Foreskin fibroblast (primary cell): ENCODE measurements at places on chromosomes 16 and 17.

DNA sequence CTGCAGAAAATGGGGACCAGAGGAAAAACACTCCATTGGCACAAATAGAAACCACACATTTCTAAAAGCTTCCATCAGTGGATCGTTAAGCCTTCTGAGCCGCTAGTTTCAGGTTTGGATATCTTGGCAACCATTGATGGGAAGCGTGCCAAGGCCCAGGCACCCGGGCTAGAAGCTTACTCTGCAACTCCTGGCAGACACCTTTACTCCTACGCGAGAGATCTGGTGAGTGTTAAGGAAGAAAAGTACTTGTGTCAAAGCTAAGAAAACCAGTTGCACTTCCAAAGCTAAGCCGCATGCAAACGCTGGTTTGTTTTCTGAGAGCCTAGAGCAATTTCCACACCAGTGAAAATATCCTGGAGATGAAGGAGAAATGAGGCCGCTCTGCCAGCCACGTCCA is 472.4 kb downstream of the PMP22 start:
- DNase-seq, result no peak

DNA sequence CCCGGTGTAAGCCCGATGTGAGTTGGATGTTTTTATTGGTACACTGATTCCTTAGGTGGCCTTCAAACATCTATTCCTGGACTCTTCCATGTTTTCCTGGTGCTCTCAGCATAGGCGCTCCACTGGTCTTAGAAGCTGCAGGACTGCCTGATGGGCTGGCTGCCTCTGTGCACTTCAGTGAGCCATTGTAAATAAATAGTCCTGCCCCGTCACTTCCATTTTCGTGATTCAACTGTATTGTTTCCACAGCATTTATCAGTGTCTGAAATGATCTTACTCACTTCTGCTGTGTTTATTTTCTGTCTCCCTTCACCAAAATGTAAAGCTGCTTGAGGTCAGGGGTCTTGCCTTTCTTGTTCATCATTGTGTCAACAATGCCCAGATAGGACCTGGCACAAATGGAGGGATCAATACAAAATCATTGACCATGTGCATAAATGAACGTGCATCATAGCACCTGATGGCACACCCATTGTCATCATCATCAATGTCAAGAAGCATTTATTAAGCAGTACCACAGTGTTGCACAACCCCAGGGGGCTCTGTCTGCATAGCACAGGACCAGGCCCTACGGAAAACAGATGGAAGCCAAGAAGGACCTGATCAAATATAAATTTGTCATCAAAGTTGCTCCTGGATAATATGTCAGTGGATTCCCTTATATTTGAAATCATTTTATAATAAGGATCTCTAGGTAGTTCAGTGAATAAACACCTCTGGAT is 66.6 kb upstream of the CPHXL start:
- no peak for DNase-seq

DNA sequence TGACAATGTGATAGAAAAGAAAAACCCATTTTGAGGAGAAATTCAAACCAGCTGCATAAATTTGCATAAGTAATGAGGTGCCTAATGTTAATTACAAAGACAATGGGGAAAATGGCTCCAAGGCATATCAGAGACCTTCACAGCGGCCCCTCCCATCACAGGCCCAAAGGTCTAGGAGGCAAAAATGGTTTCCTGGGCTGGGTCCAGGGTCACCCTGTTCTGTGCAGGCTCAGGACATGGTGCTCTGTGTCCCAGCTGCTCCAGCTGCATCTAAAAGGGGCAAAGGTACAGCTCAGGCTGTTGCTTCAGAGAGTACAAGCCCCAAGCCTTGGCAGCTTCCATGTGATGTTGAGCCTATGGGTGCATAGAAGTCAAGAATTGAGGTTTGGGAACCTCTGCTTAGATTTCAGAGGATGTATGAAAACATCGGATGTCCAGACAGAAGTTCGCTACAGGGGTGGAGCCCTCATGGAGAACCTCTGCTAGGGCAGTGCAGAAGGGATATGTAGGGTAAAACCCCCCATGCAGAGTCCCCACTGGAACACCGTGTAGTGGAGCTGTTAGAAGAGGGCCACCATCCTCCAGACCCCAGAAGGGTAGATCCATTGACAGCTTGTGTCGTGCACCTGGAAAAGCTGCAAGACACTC is 40.6 kb downstream of the IKZF3 start:
- no peak for DNase-seq

DNA sequence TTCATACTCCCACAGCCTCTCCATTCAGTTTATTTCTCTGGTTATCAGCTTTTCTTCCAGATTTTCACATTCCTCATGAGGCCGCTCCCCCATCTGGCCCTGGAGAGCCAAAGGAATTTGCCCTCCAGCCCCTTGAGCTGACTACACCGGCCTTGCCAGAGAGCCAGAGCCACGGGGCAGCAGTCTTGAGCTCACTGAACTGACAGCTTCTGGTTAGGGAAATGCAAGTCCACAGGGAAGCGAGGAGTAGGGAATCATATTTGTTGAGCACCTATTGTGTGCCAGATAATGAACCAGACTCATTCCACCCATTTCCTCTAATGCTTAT is 102.4 kb downstream of the ABCC12 start:
- DNase-seq, result peak; percentile 80

- no peak for DNase-seq
These were observed 276.9 kb upstream of the TOM1L1 start for GRCh38 chr17:54623746-54624145.

DNA sequence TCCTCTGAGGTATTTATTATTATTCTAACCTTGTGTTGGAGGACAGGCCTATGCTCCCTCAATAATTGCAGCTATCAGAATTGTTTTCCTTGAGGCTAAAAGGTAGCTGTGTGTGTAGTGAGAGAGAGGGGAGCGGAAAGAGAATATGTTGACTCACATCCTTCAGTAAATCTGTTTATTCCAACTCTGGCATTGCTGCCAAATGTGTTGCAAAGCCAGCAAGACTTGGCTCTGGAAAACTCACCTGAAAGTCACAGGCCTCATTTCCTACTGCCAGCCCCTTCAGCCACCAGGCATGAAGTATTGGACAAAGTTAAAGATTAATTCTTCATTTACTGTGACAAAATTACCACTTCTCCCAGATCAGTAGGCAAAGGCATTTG is 9.6 kb downstream of the CA10 start:
- no peak for DNase-seq

- no peak for DNase-seq
These were observed 322.4 kb downstream of the GRIN2A start for GRCh38 chr16:9859701-9860327.

GRCh38 chr17:74051348-74051747 is 152.1 kb upstream of the RPL38 start:
- no peak for DNase-seq

DNA sequence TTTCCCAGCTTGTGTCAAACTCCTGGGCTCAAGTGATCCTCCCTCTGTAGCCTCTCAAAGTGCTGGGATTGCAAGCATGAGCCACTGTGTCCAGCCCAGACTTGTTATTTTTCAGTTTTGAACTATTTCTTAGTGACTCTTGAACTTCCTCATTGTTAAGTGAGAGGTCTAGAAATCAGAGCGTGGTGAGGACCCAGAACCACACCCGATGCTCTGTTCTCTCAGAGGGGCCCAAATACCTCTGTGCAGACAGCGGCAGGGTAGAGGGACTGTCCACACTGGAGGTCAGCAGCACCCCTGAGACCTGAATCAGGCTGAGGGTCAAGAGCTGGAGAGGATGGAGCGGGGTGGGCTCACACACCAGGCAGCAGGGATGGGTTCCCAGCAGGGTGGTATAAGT is 47.7 kb upstream of the MEAK7 start:
- no peak for DNase-seq

DNA sequence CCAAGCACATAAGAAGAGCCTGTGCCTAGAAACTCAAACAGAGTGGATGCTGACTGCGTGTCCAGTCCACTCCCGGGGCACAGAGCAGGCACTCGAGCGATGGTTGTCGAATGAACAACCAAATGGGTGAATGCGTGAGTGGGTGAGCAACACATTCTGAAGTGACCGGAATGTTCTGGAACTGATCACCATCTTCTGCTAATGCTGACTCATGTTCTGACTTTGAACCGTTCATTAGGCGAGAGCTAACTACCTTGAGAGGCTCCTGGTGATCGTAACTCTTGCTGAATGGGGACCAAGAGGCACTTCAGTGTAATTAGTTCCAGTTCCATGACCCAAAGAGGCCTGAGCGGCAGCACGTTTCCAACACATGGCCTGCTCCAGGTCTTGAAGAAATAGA is 37.9 kb downstream of the IRF8 start:
- DNase-seq, result peak; percentile 21

DNA sequence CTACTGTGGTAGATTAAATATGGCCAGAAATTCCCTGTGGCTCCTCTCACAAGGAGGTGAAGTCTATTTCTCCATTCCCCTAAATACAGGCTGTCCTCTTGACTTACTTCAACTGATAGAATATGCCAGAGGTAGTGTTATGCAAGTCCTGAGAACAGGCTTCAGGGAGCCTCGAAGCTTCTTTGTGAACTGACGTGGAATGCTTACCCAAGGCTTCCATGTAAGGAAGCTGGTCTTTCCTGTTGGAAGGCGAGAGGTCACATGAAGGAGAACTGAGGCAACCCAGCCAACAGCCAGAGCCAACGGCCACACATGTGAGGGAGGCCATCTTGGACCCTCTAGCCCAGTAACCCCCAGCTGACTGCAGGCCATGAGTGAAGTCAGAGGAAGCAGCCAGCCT is 267.9 kb downstream of the MRTFB start:
- DNase-seq, result no peak

- peak; percentile 18 for DNase-seq
These were observed 60.4 kb downstream of the NOG start for GRCh38 chr17:56653877-56654276.

DNA sequence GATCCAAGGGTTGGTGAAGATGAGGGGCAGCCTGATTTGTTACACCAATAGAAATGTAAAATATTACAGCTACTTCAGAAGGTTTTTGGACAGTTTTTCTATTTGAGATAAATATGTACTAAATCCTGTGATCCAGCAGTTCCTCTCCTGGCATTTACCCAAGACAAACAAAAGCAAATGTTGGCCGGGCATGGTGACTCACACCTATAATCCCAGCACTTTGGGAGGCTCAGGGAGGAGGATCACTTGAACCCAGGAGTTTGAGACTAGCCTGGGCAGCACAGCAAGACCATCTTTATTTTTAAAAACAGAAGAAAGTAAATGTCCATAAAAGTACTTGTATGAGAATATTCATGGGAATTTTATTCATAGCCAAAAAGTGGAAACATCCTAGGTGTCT is 64.8 kb upstream of the MRC2 start:
- peak; percentile 58 for DNase-seq

DNA sequence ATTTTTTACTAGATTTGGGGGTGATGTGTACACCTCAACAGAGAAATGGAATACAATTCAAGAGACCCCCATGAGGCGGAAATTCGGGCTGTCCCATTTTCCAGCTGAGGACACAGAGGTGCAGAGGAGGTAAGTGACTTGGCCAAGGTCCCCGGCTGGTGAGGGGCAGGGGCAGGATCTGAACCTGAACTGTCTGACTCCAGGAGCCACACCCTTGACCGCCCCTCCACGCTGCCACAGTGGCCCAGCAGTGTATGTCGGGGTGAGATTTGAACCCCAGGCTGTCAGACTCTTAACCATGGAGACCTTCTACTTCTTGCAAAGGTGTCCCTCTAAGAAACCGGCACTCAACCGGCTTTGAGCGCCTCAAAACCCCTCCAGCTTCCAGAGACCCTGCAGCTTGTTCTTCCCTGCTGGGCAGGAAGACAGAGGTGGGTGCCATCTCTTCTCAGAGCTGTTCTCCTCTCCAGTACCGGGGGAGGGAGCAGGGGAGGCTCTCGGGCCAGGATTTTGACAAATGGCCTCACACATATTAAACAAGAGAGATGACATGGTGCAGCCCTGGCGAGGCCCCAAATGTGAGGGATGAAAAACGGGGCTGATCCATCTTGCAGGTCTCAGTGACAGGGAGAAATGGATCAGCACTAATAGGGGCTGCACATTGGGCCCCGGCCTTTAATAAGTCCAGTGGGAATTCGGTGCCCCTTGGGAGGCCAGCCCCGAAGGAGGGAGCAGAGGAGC is 222.3 kb downstream of the GSG1L start:
- no peak for DNase-seq

DNA sequence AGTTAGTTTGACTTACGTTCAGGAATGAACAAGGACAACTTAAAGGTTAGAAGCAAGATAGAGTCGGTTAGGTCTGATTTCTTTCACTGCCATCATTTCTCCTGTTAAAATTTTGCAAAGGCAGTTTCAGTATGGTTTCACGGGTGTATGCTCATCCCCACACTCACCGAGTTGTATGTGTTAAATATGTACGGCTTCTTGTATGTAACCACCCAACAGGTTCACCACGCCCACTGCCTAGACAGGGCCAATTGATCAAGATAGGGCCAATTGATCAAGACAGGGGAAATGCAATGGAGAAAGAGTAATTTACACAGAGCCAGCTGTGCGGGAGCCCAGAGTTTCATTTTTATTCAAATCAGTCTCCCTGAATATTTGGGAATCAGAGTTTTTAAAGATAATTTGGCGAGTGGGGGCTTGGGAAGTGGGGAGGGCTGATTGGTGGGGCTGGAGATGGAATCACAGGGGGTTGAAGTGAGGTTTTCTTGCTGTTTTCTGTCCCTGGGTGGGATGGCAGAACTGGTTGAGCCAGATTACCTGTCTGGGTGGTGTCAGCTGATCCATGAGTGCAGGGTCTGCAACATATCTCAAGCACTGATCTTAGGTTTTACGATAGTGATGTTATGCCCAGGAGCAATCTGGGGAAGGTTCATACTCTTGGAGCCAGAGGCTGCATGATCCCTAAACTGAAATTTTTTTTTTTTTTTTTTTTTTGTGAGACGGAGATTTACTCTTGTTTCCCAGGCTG is 62.4 kb upstream of the PLCG2 start:
- no peak for DNase-seq

- no peak for DNase-seq
These were observed 7.8 kb downstream of the CTF1 start for GRCh38 chr16:30904114-30904780.

DNA sequence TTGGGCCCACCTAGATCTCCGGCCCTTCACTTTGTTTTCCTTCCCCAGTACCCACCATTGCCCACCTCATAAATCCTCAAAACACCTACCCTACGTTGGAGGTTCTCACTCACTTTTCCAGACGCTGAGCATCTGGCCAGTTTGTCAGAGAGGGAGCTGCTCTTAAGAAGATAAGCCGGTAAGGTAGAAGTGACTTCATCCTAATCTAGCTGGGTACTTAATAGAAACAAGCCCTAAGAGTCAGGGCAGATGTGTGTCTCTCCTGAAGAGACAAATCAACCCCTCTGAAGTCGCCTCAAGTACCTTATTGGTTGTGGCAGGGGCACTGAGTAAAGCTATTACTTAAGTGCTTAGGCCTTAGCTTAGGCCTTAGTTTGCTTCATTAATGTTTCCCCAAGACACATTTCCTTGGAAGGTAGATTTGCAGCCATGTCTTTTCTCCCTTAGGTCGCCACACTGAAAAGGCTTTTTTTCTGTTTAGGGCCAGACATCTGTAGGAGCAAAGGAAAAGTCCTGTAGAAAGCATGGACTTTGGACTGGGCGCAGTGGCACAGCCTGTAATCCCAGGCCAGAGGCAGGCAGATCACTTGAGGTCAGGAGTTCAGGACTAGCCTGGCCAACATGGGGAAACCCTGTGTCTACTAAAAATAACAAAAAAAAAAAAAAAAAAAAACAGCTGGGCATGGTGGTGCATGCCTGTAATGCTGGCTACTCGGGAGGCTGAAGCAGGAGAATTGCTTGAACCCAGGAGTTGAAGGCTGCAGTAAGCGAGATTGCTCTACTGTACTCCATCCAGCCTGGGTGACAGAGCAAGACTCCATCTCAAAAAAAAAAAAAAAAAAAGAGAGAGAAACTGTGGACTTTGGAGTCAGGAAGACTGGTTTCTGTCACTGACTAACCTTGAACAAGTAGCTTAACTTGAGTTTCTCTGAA is 1.0 kb downstream of the TACO1 start:
- peak; percentile 27 for DNase-seq

GRCh38 chr17:6104956-6105648 is 34.9 kb downstream of the WSCD1 start:
- no peak for DNase-seq
